Stimulated activated CD4-positive, alpha-beta T cell treated with anti-CD3 and anti-CD28 coated beads, Interleukin-1b, Interleukin-23, amount 100 ng/mL, for 24 hours (primary cell): ENCODE measurements at places on chromosomes 6 and 20.

GRCh38 chr6:45478240-45478639, 100.5 kb upstream of the SUPT3H start:
- no peak for DNase-seq

DNA sequence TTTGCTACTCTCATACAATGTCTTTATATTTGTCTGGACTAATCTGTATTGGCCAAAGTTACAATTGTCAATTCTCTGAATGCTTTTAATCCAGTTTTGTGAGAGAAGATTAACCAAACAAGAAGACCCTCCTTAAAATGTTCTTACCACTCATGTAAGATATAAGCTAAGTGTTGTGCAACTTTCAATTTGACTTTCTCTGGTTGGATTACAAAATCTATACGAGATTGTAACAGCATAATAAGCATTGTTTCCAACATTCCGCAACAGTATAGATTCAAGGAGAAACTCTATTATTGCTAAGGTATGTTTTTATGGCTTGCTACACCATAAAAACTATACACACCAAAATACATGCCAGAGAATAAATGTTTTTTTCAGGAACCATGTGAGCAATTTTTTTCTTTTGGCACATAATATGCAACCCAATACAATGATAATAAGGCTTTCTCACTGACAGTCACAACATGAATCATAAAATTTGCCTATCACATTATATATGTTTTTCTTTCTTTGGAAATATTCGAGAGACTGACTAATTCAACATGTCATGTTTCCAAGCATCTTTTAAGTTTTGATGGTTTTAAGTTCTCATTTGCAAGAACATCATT, 12.2 kb upstream of the TRPC4AP start:
- DNase-seq, result no peak

GRCh38 chr6:99563056-99563723, 5.3 kb downstream of the CCNC start:
- no peak for DNase-seq

DNA sequence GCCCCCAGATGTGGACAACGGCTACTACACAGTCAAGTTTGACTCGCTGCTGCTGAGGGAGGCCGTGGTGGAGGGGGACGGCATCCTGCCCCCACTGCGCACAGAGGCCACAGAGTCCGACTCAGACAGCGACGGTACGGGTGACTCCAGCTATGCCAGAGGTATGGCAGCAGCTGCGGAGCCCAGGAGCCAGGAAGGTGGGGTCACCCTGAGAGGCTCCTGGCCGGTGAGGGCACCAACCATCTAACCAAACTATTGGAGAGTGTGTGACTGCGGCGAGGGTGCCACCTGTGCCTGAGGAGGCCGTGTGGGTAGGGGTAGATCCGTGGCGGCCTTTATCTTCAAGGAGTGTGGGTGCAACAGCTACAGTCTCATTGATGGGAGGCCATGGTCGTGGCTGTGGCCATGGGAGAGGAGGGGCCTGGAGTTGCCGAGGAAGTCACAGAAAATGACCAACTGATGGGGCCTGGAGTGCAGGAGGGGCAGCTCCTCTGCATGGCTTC, 2.8 kb upstream of the LIME1 start:
- no peak for DNase-seq

- no peak for DNase-seq
Observed at GRCh38 chr6:139905404-139906052, 531.1 kb upstream of the CITED2 start.

GRCh38 chr6:100237821-100238220, 226.9 kb downstream of the SIM1 start:
- DNase-seq, result no peak

- no peak for DNase-seq
Observed at GRCh38 chr6:18654821-18655220, 267.7 kb downstream of the RNF144B start.
